Activated T-helper 1 cell treated with anti-CD3 and anti-CD28 coated beads, Interleukin-2, amount 50 U/mL, for 16 hours (primary cell): ENCODE measurements at places on chromosomes 1 and 21.

DNA sequence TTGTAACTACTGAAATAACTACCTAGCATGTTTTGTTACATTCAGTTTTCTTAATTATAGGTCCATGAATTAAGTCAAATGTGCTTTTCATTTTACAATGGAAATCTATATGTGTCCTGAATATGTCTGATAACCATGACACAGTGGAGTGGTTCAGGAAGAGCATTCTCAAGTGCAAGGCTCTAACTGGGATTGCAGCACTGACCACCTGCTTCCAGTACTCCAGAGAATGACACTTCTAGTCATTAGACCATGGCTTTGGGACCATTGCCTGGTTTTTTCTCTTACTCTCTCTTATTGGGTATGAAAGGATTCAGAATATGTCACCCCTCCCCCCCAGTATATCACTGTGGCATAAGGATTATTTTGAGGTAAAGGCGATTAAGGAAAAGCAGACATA lies 204.9 kb upstream of the CACYBP start:
- no peak for DNase-seq

GRCh38 chr21:45381865-45382696 lies 22.9 kb upstream of the COL18A1 start:
- DNase-seq = no peak

GRCh38 chr1:159181328-159182024 lies 10.1 kb downstream of the CADM3 start:
- no peak for DNase-seq

DNA sequence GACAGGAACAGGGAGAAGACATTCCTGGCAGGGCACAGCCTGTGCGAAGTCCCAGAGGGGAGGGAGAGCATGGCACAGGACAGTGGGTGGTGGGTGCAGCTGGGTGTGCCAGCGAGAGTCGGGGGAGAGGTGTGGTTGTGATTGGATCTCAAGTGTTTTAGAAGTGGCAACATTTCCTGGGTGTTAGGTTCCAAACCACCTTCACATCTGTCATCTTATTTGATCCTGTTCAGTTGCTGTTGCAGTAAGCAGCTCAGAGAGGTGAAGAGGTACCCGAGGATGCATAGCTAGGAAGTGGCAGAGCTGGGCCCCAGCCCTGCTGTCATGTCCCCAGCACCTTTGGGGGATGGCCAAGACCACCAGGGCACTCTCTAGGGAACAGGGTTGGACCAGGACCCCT lies 22.0 kb upstream of the DISP3 start:
- DNase-seq = no peak

DNA sequence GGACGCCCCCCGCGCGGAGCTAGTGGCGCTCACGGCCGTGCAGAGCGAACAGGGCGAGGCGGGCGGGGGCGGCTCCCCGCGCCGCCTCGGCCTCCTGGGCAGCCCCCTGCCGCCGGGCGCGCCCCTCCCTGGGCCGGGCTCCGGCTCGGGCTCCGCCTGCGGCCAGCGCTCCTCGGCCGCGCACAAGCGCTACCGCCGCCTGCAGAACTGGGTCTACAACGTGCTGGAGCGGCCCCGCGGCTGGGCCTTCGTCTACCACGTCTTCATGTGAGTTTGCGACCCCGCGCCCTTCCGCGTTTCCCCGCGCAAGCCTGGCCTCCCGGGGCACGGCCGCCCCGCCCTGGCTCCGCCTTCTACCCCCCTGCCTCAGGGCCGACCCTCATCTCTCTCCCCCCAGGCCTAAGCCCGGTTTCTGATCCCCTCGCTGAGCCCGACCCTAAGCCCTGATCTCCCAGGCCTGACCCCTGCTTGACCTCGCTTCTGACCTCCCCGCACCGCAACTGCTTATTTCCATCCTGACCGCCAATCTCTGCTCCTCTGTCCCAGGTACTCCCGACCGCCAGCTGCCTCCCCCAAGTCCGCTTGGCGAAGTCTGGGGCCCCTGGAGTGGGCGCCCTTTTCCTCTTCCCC lies 669 bp downstream of the KCNQ4 start:
- no peak for DNase-seq

GRCh38 chr1:167328816-167329483 lies 108.3 kb downstream of the POU2F1 start:
- DNase-seq = no peak

DNA sequence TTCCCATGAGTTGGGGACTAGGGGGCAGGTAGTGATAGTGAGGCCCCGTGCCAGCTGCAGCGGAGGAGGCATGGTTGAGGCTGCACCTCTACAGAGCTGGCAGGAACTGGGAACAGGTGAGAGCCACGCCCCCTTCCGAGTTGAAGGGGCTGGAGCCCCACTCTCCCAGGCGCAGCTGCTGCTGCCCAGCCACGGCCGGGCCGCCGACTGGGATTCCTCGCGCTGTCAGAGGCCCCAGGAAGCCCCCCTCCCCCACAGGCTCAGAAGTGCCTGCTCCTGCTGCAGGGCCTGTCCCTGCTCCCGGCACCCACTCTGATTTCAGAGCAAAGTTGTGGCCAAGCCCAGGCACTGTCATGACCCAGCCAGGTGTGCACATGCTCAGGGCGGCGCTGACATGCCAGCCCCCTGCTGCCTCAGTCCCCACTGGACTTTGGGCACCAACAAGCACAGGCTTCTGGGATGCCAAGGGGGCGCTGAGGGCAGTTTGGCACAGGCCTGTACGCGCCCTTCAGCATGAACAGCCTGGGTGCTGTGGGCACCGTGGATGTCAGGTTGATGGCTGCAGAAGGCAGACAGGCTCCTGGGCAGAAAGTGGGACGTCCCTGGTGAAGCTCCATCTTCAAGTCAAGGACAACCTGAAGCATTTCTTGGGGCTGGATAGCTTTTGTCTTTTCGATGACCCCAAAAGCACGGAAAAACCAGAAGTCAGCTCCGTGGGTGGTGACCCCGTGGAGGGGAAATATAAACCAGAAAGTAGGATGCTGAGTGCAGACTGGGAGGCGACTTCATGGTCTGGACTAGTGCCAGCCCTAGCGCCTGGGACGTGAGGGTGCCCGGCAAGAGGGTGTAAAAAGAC lies 121.5 kb downstream of the SIM2 start:
- no peak for DNase-seq

DNA sequence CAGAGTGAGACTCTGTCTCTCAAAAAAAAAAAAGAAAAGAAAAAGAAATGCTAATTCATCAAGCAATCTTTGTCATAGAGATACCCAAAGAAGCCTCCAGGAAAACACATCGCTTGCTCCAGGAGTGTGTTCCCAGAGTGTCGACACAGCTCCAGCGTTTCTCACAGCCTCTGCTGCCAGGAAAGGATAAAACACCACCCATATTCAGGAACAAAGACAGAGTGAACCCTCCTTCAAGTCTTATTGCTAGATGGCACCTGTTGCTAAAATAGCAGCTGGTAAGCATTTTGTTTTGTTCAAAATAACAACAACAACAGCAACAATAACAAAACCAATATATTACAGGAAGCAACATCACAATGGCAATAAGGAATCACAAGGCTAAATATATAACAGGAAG lies 3.1 kb downstream of the ILDR2 start:
- DNase-seq = no peak

DNA sequence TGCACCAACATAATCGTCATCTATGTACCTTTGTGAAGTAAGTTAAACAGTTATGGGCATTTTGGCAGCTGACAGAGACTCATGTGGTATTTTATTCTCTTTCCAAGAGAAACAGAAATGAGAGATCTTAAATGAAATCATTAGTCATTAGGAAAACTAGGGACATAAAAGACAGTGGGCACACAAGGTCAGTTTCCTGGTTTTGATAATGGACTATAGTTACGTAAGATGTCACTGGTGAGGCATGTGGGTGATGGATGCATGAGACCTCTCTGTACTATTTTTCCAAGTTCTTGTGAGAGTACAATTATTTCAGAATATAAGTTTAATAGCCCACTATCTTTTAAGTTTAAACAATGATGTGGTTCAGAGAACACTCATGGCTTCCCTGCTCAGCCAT lies 216.9 kb downstream of the APP start:
- DNase-seq = no peak

DNA sequence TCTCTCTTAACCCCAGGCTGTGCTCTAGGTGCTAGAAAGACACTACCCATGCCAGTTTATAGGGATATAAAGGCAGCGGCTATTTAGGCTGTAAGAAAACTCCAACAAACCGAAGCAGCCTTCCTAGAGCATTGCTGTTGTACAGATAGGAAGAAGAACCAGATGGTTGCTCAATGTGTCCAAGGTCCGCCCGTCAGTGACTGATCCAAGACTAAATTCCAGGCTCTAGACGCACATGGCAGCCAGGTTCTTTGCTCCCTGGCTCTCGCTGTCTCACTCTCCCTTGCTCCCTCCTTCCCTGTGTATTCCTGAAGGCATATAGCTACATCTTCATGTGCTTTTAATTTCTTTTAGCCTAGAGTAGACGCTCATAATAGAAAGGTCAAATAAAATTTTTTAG lies 303.4 kb downstream of the KIF26B start:
- DNase-seq = no peak

DNA sequence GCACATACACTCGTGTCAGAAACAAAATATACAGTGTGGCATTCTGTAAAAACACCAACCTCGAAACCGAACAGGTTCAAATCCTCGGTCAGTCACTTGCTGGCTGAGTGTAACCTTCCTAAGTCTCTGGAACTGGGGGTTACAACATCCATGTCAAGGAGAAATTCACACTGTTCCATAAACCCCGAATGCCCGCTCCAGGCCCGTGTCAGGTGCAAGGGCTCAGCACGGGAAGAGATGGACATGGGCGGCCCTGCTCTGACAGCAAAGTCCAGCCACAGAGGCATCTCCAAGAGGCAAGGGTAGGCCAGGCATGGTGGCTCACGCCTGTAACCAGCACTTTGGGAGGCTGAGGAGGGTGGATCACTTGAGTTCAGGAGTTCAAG lies 79.5 kb downstream of the SLC66A1 start:
- no peak for DNase-seq

- no peak for DNase-seq
Measured at GRCh38 chr21:38082936-38083485, 166.8 kb upstream of the KCNJ6 start.

- no peak for DNase-seq
Measured at GRCh38 chr1:61645476-61645875, 79.5 kb downstream of the TM2D1 start.

DNA sequence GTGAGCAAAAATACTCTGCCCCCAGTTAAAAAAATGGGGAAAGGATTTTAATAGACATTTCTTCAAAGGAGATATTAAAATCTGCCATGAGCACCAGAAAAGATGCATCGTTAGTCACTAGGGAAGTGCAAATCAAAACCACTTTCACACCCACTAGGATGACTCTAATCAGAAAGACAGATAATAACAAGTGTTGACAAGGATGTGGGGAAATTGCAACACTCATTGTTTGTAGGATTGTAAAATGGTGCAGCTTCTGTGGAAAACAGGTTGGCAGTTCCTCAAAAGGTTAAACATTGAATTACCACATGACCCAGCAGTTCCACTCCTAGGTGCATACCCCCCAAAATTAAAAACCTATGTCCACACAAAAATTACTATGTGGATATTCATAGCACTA lies 112.3 kb downstream of the KCNJ6 start:
- no peak for DNase-seq

- no peak for DNase-seq
Measured at GRCh38 chr1:109516872-109517271, 7.3 kb upstream of the AMIGO1 start.

DNA sequence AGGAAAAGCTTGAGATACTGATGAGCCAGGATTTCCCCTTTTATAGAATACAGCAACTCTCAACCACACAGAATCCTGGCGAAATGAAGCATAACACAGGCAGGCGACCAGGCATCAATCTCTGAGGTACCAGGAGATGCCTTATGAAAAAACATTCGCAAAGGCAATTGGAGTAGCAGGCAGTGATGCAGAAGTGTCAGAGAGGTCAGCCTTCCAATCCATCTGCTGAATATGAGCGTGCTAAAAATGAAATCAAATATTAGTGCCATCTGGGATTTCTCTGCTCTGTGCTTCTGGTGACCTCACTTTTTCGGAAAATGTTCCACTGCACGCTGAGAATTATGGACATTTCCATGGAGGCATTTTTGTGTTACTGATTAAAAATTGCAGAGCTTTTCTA lies 258.8 kb downstream of the VAV3 start:
- DNase-seq = no peak

- DNase-seq = no peak
Measured at GRCh38 chr1:83559129-83559840, 439.6 kb downstream of the TTLL7 start.

DNA sequence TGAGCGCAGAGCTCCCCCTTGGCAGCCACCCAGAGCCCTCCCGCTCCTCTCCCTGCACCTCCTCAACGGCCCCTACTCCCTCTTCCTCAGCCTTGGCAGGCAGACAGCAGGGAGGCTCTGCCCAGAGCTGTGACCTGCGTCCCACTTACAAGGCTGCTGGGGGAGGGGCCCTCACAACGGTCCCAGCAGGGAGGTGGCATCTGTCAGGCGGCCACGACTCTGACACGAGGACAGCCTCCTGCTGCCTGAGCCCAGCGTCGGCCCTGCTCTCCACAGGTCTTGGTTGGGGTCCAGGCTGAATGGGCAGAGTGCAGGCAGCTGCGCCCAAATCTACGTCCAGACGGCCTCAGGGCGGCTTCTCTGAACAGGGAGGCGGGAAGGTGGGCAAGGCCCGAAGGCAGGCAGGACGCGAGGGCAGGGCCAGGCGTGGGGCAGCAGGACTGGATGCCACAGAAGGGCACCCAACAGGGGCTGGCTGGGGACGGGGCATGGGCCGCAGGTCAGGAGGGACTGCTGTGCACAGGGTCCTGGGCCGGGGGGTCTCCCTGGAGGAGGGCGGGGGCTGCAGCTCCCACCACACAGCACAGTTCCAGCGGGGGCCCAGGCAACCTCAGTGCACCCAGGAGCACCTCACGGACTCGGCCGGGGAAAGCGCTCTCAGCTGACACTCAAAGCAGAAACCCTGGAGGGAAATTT lies 7.5 kb downstream of the SLC19A1 start:
- no peak for DNase-seq

DNA sequence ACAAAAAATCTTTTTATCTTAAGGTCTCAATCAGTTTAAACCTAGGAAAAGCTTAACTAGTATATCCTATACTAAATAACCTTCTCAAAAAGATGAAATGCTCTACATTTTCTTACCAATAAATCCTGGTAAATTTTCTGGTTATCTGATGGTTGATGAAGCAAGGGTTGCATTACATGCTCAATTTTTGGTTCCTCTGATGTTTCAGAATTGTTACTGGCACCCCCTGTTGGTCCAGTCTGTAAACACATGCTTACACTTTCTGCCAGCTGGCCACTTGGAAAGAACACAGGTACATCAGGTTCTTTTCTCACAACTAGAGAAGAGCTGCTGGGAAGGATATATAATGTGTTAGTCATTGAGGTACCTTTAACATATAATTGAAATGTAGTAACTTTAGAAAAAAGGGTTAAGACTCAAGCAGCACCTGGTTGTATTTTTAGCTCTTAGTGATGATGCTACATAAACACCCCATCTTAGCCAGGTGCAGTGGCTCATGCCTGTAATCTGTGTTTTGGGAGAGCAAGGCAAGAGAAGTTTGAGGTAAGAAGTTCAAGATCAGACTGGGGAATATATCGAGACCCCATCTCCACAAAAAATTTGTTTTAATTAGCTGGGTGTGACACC lies 30.9 kb upstream of the TAL1 start:
- DNase-seq = peak; percentile 2

GRCh38 chr1:38055965-38056364 lies 9.4 kb upstream of the POU3F1 start:
- no peak for DNase-seq
